ENCODE measurements at places on chromosomes 12 and 14.

DNA sequence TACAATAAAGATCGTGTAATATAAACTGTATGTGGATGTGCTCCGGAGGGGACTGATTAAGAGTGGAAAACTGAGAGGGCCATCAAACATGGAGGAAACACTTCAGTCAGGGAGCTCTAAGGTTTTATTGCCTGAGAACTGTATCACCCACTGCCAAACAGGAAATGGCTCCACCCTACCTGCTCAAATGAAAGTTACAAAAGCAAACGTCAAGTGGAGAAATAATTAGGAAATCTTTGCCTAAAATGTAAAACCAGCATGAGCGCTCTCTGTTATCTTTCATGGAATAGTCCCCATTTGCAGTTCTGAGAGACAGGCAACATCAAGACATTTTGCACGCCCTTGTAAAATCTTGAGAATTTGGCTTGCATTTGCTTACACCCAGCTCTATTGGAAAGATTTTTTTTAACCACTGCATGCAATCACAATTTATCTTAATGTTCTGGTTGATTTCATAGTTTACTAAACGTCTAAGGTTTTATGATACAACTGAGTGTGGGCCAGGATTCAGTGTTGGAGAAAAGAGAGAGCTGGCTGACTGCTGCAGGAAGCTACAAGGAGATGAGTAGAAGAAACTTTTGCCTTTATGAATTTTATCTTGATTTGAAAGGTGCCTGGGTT lies 344.0 kb upstream of the PRICKLE1 start:
- no peak for DNase-seq

- DNase-seq, result peak; percentile 21
Measured at GRCh38 chr14:94278731-94279130, 14.3 kb downstream of the SERPINA10 start.

- no peak for DNase-seq
Measured at GRCh38 chr12:607541-608001, 55.7 kb downstream of the NINJ2 start.

GRCh38 chr14:36824854-36825253 lies 163.2 kb downstream of the PAX9 start:
- DNase-seq, result no peak

DNA sequence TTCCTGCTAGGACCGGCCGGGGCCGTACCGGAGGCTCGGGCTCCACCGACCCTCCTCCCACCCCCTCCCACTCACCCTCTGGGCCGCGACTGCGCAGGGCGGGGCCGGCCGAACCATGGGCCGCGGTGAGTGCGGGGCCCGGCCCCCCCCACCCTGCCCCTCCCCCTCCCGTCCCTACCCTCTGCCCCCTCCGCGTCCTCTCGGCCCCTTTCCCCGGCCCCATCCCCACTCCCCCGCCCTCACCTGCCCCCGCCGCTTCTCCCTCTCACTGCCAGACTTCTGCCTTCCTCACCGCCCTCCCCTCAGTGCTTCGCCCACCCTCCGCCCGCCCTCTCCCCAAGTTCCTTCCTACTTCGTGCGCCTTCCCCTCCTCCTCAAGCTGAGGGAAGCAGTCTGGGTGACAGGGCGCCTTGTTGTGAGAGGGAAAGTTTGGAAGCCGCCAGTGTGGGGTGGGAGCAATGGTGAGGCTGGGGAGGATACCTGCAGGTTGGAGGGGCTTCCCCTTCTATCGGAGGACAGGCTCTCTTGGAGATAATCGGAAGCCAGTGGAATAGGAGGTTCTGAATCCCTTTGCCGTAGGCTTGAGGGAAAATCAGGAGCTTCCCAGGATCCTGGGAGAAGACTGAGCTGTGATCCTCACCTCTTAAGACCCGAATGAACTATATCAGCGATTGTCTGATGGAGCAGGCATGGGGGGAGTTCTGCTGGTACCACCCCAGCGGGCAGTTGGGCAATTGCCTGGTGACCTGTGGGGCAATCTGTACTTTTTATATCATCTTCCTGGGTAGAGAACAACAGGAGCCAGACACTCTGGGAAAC lies 472 bp downstream of the MBD6 start:
- no peak for DNase-seq

DNA sequence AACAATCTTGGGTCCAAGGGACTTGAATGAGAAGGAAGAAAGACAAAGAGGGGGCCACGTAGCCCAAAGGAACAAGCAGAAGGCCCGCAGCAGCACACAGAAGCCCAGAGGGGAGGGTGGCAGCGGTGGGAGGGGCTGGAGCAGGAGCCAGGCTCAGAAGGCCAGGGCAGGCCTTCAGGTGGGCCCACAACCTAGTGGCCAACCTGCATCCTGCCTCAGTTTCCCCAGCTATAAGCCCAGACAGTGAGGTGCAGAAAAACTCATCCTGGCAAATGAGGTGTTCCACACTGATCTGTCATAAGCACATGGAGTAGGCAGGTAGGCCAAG lies 34.1 kb downstream of the LTBP2 start:
- DNase-seq, result no peak

- no peak for DNase-seq
Measured at GRCh38 chr14:59944909-59945308, 25.0 kb downstream of the LRRC9 start.

GRCh38 chr12:52612431-52613383 lies 5.7 kb downstream of the KRT73 start:
- DNase-seq, result no peak

DNA sequence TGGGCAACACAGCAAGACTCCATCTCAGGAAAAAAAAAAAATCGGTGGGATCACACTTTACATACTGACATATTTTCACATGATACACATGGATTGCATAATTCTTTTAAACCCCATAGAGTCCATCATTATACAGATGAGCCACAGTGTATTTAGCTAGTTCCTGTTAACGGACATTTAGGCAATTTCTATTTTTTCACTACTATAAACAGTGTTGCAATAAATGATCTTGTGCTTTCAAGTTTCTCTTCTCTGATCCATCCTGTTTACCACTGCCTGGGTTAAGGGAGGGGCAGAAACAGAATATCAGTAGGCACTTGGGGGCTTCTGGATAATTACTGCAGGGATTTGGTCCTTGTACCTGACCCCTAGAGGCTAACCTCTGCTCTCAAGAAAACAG lies 43.4 kb upstream of the SPTLC2 start:
- DNase-seq, result no peak

- no peak for DNase-seq
Measured at GRCh38 chr12:116400636-116401372, 123.3 kb upstream of the MED13L start.

- no peak for DNase-seq
Measured at GRCh38 chr14:64423987-64424386, 35.8 kb downstream of the MTHFD1 start.

- no peak for DNase-seq
Measured at GRCh38 chr12:108152170-108152538, 23.1 kb downstream of the WSCD2 start.

GRCh38 chr14:73245480-73246325 lies 8.4 kb downstream of the PAPLN start:
- DNase-seq, result no peak

GRCh38 chr14:37048666-37049071 lies 123.7 kb downstream of the SLC25A21 start:
- DNase-seq, result no peak

All from AG04449 (cell line).